ENCODE measurements at places on chromosomes 16 and 17.

GRCh38 chr16:20879175-20880040 lies 20.8 kb downstream of the DCUN1D3 start:
- no peak for DNase-seq

DNA sequence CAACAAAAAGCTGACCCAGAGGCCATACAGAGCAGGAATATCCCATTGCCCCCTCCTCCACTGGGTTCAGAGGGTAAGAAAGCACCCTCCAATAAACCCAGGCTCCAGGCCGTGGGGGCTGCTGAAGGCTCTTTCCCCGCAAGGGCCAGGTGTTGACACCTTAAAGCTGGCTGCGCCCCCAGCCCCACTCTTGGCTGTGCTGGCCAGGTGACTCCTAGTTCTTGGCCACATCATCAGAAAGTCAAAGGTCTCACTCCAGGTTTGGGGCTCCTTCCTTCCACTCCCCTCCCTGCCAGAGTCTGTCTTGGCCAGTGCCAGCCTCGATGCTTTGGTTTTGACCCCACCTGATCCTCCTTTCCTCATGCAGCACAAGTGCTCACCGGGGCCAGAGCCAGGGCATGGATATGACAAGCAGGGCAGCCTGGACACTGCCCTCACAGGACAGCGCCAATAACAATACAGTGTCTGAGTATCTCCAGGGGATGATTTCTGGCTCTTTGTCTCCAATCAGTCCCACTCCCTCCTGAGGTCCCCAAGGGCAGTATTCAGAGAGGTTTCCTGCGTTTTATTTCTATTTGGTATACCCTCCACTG lies 8.2 kb downstream of the SLC46A1 start:
- no peak for DNase-seq

DNA sequence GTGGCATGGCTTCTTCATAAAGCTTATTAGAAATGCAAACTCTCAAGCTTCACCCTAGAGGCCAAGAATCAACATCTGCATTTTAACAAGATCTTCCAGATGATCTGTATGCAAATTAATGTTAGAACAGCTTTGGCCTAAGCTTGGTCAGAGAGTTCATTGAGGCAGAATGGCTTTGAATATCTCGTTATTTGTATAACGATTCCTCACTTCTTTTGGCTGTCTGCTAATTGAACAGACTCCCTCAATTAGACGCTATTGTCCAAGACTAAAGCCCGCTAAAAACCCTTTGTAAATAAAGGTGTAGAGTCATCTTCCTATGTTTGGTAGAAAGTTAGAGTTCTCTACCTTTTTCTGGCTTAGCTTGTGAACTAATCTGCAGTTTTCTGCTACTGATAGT lies 1453.7 kb downstream of the CDH8 start:
- no peak for DNase-seq

DNA sequence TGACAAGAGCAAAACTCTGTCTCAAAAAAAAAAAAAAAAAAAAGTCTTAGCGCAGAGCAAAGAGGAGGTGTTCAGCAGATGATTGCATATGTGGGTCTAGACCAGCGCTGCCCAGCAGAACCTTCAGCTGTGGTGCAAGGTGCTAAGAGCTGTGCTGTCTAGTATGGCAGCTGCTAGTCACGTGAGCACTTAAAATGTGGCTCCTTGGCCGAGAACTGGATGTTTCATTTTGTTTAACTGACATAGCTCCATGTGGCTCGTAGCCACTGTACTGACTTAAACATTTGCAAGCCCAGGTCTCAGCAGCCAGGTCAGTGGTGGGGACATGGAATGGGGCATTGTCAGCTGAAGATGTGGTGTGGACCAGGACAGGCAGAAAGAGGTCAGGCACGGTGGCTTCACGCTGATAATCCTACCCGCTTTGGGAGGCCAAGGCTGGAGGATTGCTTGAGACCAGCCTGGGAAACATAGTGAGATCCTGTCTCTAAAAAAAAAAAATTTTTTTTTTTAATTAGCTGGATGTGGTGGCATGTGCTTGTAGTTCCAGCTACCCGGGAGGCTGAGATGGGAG lies 9.2 kb downstream of the C1QTNF1 start:
- no peak for DNase-seq

DNA sequence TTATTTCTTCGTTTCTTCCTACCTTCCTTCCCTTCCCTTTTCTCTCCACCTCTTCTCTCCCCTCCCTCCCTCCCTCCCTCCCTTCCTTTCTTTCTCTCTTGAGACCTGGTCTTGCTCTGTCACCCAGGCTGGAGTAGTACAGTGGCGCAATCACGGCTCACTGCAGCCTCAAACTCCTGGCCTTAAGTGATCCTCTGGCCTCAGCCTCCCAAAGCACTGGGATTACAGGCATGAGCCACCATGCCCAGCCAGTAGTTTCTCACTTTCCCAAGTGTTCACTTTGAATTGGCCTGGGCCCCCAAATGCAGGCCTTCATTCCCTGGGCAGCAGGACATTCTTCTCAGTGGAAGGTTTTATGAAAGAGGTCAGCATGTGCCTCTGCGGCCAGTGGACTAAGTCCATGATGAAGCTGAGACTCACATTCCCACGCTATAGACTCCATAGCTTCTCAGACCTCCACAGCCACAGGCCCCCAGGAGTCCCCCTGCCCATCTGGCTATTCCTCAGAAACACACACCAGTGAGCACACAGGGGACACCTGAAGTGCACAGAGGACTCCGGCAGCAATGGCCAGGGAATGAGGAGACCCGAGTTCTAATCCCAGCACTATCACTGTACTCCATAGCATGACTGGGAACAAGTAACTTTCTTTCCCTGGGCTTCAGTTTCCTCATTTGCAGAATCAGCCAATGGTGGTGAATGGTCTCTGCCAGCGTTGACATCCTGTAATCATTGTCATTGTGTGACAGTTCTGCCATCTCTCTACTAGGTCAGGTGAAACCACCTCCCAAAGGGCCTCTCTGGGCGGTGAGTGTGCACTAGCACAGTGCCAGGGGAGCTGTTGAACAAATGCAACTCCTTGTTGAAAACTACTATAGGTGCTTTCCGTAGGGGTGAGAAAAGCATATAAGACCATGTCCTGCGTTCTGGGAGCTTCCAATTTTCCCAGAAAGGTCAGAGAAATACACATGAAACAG lies 69.2 kb upstream of the TBX2 start:
- DNase-seq = no peak

GRCh38 chr16:58500430-58501241 lies 693 bp downstream of the NDRG4 start:
- no peak for DNase-seq

- DNase-seq = no peak
These were observed 41.8 kb upstream of the PEMT start for GRCh38 chr17:17633310-17633709.

Measured in activated T-cell treated with anti-CD3 and anti-CD28 coated beads, Interleukin-2, amount 50 U/mL, for 4 hours (primary cell).